ENCODE measurements at places on chromosomes 7 and 10.

GRCh38 chr10:132836248-132836831 is 50.4 kb upstream of the NKX6-2 start:
- no peak for DNase-seq

DNA sequence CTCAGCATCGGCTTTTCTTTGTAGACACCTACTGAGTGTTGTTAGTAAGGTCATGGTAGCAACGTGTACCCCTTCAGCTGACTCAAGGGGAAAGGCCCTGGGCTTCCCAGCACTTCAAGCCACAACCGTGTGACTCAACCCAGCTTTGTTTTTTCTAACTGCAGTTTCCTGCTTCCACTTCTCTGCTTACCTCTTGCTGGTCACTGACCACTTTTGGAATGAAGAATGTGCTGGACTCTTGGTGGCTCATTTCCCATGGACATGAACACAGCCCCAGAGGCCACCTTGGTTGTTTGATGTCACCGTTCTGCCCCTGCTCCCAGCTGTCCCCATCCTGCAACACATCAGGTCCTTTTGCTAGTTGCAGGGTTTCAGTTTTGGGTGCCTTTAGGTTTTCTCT is 69.5 kb upstream of the ZNF438 start:
- DNase-seq, result no peak

- no peak for DNase-seq
These were observed 133.1 kb upstream of the ADAM12 start for GRCh38 chr10:126521399-126521798.

DNA sequence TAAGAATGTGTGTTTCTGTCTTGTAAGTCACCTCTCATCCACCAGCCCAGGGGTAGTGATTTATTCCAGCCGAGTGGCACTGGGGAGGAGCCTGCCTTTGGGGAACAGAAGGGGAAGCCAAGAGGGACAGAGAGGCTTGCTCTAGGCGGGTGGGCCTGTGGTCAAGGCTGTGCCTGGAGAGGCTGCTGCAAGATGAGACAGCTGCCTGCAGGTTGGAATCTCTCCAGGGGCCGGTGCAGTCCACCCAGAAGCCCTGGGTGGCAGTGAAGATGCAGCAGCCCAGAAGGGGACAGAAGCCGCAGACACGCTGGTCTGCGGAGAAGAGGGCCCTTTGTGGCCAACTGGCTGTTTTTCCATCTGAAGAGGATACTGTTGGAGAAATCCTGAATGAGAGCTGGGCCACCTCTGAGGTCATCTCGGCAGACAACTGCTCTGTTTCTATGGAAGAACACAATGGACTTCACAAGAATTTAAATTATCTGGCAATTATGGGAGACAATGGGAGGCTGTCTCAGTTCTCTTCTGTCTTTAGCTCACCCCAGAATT is 175.7 kb downstream of the GFRA1 start:
- DNase-seq, result no peak

DNA sequence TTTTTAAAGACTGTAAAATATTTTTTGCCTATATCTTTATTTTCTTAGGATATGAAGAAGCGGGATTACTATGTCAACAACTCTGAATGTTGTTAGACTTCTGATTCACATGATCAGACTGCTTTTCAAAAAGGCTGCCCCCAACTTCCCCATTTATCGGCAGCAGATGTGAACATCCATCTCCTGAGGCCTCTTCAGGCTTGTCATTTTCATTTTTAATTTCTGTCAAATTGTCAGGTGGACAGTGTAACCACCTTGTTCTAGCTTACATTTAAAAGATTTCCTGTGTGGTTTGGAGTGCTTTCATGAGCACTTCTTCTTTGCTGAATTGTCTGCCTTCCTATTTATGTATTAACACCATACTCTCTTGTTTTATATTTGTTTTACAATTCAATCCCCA is 78.8 kb upstream of the GSDME start:
- no peak for DNase-seq

DNA sequence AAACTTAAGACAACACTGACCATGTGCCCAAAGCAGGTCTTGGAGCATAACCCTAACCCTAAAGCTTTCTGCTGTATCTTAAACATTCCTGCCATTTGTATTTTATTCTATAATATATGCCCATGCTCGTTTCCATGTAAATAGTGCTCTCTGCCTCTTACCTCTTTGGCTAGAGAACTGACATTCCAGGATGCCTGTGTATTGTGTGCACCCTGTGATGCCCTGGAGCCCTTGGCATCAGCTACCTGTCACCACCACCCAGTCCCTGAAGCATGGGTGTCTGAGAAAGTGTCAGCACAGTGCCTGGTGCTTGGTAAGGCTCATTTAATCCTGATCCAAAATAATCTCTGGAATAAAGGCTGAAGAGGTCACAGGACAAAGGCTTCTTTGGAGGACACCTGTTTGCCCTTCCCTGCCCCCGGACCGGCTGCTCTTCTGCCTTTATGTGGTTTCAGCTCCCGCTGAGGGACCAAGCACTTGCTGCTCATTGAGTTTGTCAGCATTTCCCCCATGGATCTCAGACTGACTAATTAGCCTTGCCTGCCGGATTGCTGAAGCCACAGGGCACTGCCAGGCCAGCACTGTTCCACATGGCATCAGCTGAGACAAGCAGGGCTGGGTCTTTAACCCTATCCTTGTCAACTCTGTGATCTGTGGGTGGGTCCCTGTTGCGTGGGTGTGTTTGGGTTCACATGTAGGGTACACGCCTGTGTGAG is 139.1 kb upstream of the SORCS3 start:
- DNase-seq, result no peak

All from activated CD4-positive, alpha-beta T cell treated with anti-CD3 and anti-CD28 coated beads, Interleukin-2, amount 50 U/mL, for 1 hour (primary cell).